ENCODE measurements at places on chromosomes 3 and 15.

GRCh38 chr3:160981217-160981938 lies 123.8 kb downstream of the B3GALNT1 start:
- DNase-seq: no peak

DNA sequence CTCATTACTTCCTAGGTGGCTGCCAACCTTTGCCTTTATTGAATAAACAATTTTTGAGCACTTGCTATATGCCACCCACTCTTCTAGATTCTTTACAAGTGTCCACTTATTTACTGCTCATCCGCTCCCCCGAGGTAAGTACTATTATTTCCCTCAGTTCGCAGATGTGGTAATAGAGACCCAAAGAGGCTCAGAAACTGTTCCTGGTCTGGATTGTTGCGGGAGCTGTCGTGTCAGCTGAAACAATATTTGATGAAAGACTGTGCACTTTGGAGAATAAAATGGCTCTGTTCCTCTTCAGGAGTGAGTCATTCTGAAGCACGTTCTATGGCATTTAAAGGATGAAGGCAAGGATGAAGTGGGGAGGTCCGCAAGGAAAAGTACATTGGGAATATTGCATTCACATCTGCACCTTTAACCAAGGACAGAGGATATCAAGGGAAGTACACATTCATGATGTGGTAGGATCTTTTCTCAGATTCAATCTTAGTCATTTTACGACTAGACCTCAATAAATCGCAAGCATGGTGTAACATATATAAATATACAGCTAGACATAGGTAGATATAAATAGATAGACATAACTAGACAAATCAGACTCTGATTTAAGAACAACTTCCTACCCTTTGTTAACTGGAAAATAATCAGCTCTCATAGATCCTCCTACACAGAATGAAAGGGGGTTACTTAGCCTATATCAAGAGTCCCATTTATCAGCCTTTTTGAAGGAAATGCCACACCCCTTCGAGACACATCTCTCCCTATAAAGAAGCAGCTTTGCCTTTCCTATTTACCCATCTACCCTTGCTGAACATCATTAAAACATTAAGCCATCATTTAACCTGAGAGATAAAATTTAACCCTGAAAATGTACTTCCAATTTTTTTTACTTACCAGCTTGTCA lies 70.3 kb downstream of the RORA start:
- DNase-seq: no peak

DNA sequence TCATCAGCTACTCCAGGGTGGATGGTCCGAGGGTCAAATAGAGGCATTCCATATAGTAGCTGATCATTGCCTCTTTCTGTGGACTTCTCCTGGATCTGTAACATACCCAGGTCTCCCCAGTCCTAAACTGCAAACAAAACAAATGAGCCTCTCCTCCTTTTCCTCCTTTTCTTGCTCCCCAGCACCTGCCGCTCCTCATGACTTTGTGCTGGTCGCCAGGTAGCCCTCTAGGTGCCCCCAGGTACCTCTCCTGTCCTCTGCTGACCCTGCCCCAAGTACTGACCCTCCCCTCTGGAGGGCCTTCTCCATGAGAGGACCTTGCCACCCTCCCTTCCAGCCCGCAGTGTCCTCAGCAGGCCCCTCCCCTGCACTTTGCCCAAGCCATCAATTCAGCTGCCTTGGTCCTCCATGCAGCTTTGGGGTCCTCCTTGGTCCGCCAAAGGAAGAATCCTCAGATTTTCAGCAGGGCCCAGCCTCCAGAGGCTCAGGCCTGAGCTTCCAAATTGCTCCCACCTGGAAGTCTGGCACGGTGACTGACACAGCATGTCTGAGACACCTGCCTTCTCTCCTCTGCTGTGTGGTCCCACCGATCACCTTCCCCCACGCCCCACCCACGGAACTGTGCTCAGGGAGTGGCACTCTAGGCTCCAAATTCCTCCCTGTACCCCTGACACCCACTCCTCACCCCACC lies 111.0 kb downstream of the LRRK1 start:
- no peak for DNase-seq

- no peak for DNase-seq
These were observed 375.4 kb upstream of the PROK2 start for GRCh38 chr3:72160351-72160750.

- DNase-seq: no peak
These were observed 16.2 kb upstream of the CHD2 start for GRCh38 chr15:92883876-92884435.

DNA sequence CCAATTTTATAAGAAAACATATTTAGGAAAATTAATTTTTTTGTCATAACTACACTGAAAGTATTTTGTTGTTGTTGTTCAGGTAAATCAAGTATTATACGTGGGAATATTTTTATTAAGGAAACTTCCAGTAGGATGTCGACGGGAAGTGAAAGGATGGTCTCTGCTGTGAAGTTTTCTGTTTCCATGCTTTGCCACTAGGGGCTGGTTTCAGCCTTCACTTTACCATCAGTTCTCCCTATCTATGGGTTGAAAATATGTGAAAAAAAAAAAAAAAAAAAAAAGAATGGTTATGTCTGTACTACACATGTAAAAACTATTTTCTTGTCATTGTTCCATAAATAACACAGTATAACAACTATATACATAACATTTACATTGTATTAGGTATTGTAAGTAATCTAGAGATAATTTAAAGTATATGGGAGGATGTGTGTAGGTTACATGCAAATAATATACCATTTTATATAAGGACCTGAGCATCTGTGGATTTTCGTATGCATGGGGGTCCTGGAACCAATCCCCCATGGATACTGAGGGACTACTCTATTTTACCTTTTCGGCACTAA lies 136.7 kb downstream of the SMAD6 start:
- DNase-seq: no peak

- no peak for DNase-seq
These were observed 54.5 kb upstream of the FNDC3B start for GRCh38 chr3:171984883-171985282.

- DNase-seq: no peak
These were observed 51.5 kb downstream of the SPTSSB start for GRCh38 chr3:161319867-161320266.

DNA sequence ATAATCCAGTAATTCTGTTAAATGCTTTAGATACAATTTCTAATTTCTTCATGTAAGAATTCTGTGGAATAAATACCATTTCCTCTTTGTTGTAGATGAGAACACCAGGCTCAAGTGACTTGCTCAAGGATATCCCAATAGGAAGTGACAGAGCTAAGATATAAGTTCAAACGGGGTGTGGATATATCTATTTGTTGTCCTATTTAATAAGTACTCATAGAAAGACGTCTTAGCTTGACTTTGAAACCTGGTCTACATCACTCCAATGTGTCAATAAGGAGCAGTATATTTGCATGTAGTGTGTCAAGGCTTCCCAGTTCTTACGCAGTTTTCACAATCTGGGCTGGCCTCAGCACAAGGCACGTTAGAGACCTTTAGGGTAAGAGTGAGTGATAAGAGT lies 4.7 kb upstream of the GCSAM start:
- DNase-seq: no peak

- DNase-seq: no peak
These were observed 16.1 kb downstream of the ZNF80 start for GRCh38 chr3:114221165-114221880.
